Stimulated activated CD4-positive, alpha-beta T cell treated with anti-CD3 and anti-CD28 coated beads, Interleukin-2, amount 100 ng/mL, for 24 hours (primary cell): ENCODE measurements at places on chromosomes 1 and 21.

- DNase-seq, result no peak
These were observed 327.3 kb downstream of the SIPA1L2 start for GRCh38 chr1:232302376-232303221.

GRCh38 chr1:153553830-153554541 lies 4.9 kb upstream of the S100A3 start:
- no peak for DNase-seq

DNA sequence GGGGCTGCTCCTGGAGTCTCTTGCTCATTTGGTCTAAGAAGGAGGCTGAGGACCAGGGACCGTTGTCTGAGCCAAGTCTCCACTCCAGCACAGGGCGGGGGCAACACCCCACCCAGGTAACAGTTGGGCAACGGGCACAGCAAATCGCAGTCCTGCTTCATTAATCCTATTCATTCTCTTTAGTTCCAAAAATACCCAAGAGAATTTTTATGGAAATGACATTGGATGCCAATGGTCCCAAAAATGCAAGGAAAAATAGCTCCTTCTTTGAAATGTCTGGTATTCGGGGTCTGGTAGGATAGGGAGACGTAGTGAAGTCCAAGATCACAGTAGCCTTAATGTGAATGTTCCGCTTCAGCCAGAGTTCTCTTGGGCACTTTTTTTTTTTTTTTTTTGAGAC lies 74.0 kb downstream of the ATP5PO start:
- DNase-seq, result no peak

GRCh38 chr1:238364214-238364892 lies 473.6 kb upstream of the ZP4 start:
- no peak for DNase-seq

- no peak for DNase-seq
These were observed 562.6 kb upstream of the ADGRL2 start for GRCh38 chr1:81238129-81238528.

GRCh38 chr1:192476802-192477298 lies 98.7 kb upstream of the RGS1 start:
- DNase-seq, result no peak

DNA sequence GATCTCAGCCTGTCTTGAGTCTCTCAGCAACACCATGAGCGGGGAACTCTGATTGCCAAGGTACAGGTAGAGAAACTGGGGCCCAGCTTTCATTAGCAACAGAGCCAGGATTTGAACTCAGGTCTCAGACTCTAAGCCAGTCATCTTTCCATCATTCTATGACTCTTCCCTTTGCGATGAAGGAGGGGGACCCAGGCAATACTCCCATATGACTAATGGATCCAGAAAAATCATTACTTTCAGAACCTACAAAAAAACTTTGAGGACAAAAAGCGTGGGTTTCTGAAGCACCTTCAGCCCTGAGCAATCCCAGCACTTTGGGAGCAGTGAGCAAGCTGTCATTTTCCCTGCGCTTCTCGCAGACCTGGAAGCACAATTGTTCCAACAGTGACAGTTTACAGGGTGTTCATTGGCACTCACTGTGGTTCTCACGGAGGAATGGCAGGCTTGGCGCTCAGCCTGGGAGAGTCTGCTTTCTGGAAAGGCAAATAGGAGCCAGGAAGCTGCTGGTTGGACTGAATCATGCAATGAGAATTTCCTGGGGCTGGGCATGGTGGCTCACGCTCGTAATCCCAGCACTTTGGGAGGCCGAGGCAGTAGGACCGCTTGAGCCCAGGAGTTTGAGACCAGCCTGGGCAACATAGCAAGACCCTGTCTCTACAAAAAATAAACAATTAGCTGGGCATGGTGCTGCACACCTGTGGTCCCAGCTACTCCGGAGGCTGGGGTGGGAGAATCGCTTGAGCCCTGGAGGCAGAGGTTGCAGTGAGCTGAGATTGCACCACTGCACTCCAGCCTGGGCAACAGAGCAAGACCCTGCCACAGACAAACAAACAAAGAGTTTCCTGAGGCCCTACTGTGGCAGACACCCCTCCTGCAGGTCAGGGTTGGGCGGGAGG lies 40.1 kb downstream of the SLC2A7 start:
- DNase-seq, result no peak

DNA sequence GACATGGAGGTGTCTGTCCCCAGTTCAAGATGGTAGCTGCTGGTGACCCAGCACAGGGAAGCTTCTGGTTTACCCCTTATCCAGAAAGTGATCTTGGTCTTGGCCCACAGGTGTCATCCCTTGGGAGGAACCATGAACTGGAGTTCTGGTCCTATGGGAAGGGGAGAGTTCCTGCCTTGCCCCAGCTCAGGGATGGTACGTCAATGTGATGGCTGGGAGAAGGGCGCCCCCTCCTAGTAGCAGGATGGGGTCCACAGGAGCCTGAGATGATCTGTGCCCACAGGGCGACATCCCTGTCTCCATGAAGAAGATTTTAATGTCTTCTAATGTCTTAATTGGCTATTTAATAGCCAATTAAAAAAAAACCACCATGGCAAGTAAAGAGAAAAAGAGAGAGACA lies 249.8 kb downstream of the SIPA1L2 start:
- no peak for DNase-seq
